ENCODE measurements at places on chromosomes 2 and 18.
A peak's percentile ranks its signal among the peaks of the same experiment; 100 is the strongest.

- no peak for DNase-seq
Measured at GRCh38 chr2:218985325-218986091, 524 bp upstream of the FEV start.

- DNase-seq, result no peak
Measured at GRCh38 chr2:58572731-58573130, 331.6 kb upstream of the FANCL start.

DNA sequence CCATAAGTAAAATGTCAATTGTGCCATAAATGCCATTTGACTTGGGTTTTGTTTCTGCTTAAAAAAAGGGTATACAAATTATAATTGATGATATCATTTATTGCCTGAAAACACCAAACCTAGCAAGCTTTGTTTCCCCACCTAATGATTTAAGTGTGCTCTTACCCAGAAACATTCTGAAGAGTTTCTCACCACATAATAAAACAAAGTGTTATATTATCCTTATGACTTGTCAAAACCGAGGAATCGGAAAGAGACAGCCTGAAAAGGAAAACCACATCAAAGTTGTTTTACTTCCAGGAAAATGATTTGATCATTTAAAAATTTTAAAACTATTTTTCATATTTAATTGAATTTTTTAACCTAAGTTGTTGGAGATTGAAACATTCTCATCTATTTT, 170.5 kb upstream of the SLC39A10 start:
- no peak for DNase-seq

DNA sequence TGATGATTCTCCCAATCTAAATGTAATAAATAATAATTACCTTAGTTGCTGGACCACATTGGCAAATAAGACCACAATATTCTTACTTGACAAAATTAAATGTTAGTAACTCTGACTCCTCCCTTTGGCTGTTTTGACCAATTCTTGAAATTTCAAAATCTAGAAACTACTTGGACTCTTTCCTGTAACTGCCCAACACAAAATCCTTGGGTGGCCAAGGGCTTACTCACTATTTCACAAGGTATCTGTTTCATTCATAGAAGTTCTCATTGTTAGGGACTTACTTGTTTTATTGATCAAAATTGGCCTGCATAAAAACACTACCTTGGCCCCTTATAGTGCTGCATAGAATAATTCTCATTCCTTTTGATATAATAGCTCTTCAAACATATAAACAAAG, 19.4 kb downstream of the CDH20 start:
- no peak for DNase-seq

- DNase-seq, result no peak
Measured at GRCh38 chr2:200199005-200199404, 107.5 kb upstream of the SPATS2L start.

- no peak for DNase-seq
Measured at GRCh38 chr18:3647636-3648035, 197.7 kb downstream of the TGIF1 start.

GRCh38 chr2:144544053-144544452, 24.1 kb upstream of the ZEB2 start:
- DNase-seq, result no peak

GRCh38 chr2:20484034-20484617, 37.3 kb downstream of the RHOB start:
- no peak for DNase-seq

DNA sequence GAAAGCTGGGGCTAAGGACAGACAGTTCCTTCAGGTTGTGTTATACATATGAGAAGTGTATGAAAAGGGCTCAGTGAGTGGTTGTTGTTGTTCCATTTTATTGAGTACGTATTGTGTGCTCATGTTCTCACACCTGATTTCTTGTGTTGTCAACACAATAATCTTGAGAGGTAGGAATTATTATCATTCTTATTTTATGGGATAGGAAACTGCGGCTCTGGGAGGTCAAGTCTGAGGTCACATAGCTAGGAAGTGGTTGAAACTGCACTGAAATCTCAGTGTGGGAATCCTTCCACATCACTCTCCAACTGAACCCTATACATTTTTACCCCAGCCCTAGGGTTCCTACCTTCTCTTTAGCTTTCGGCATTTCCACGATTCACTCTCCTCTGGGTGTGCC, 124.2 kb upstream of the CXCR4 start:
- DNase-seq, result no peak

- peak; percentile 65 for DNase-seq
Measured at GRCh38 chr2:201208563-201209252, 25.8 kb downstream of the CASP10 start.

GRCh38 chr2:174484573-174484972, 2.3 kb downstream of the GPR155 start:
- no peak for DNase-seq

GRCh38 chr2:42855221-42855970, 63.0 kb upstream of the HAAO start:
- no peak for DNase-seq

GRCh38 chr2:240933048-240933965, 27.2 kb downstream of the CROCC2 start:
- no peak for DNase-seq

- DNase-seq, result no peak
Measured at GRCh38 chr2:30417253-30417652, 29.8 kb upstream of the LCLAT1 start.

- no peak for DNase-seq
Measured at GRCh38 chr18:77110400-77110799, 22.2 kb downstream of the MBP start.

GRCh38 chr2:62738981-62739936, 33.7 kb downstream of the EHBP1 start:
- no peak for DNase-seq

DNA sequence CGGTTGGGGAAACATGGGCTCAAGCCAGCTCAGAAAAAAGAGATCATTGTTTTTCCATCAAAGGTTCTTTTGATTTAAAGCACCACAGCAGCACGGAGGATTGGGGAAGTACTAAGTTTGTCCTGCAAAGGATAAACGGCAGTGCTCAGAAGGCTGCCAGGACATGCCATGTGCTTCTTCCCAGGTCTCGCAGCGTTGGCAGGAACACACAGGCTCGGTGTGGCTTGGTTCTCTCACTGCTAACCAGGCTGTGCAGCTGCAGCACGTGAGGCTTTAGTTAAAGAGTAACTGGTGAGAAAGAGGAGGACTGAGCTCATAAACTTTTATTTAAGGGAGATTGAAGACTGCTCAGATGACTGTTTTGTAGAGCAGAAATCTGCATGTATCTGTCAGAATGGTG, 264.3 kb downstream of the TSN start:
- DNase-seq, result no peak

DNA sequence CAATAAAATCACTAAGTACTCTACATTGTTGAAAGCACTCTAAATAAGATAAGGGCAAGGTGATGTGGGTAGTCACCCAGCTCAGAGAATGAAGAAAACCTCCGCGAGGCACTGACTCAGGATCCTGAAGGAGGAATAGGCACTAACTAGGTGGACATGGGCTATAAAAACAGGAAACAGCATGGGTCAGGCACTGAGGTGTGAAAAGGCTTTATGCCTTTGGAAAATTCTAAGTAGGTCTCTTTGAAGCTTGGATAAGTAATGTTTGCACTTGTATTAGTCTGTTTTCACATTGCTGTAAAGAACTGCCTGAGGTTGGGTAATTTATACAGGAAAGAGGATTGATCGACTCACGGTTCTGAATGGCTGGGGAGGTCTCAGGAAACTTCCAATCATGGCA, 161.6 kb downstream of the EPHA4 start:
- DNase-seq, result no peak

DNA sequence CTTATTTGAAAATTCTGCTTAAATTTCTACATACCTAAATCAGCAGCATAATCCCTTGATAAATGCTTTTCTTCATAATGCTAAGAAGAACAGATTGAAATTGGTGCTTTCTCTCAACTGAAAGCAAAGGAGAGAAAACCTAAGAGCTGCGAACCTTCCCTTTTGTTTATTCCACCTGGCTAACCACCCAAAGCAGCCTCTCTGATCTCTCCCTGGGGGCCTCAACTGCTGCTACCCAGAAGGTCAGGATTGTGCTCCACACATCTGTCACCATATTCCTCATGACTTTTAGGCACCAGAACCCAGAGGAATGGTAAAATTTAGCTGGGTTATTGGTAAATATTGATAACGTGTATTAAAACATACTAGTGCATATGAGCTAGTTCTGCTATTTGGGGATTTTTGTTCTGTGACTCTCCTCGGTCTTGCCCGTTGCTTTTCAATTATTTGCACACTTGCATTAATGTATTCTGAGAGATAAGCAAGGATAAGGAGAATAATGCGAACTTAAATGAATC, 334.1 kb downstream of the RIT2 start:
- no peak for DNase-seq

- no peak for DNase-seq
Measured at GRCh38 chr2:98293030-98293429, 53.2 kb upstream of the CNGA3 start.

- DNase-seq, result no peak
Measured at GRCh38 chr2:133389569-133389968, 178.7 kb downstream of the NCKAP5 start.

DNA sequence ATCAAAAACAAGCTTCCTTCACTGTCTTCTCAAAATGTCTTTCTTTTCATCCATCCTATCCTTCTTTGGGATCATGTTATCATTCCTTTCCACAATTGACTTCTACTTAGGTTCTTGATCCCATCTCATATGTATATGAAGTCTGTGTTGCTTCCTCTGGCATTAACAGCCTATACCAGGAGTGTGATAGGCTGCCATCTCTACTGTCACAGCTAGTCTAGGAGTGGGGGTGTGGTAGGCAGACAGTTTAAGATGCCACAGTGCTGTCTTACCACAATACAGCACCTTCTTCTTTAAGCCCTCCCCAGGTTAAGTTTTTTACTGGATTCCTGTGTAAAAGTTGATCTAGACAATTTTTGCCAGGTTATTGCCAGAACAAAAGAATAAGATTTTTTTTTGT, 3.7 kb upstream of the HTR2B start:
- DNase-seq, result no peak

- no peak for DNase-seq
Measured at GRCh38 chr18:9681217-9681616, 26.9 kb upstream of the RAB31 start.

DNA sequence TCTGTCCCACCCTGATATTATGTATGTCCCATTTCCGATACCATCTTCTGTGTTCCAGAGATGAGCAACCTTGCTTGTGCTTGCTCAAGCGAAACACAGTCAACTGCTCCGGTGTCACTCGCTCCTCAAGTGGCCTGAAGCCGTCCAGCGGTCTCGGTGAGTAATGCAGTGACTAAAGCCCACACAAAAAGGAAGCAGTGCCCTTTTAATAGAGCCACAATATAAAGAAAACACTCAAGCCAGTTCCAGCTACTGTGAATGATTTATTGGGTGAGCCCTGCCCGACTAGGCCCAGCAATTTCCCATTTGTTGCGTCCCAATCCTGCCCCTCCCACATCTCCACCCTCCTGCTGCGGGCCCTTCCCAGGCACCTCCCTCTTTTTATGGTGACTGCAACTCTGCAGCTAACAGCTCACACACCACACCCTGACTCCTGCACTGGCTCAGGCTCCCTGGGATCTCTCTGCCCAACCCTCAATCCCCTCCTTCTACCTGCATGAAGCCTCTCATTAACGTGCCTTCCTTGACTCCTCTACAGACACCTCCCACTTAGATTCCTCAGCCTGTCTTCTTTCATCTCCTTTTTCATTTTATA, 44.2 kb upstream of the DSC1 start:
- peak; percentile 74 for DNase-seq

DNA sequence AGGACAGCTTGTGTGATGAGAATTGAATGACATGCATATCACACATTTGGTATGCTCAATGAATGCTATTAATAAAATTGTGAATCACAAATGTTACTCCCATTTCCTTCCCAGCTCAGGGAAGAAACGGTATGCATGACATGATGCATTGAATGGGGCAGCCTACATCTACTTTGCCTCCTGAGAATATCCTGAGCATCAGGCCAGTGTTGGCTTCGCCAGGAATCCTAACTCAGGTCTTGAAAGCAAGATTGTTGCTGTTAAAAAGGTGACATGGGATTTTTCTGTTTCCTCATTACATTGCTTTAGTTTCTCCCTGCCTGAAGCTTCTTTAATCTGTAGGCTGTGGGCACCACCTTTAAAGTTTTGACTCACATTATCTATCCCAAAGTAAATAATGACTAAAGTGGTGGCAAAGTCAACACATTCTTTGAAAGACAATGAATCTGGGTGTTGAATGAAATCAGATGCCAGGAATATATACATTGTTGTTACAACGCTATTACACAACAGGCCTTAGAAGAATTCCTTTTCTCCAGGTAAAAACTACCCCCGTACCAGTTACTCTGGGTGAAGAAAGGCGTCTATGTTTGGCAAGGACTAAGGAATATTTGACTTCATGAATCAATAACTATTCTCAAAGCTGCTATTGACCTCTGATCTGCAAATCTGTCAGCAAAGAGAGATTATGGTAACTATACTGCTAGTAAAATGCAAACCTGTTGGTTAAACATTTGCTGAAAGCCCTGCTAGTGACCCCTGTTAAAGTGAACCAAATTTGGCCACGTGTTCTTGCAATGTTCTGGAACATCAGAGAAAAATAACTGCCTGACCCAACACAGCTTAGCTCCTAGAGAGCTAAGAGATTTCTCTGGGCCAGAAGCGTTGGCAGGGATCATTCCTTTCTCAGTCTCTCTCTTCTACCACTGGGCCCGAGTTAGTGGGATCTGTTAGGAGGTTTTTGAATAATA, 30.5 kb upstream of the NEDD4L start:
- DNase-seq, result no peak

- DNase-seq, result no peak
Measured at GRCh38 chr2:237283131-237283928, 130.6 kb downstream of the COL6A3 start.

DNA sequence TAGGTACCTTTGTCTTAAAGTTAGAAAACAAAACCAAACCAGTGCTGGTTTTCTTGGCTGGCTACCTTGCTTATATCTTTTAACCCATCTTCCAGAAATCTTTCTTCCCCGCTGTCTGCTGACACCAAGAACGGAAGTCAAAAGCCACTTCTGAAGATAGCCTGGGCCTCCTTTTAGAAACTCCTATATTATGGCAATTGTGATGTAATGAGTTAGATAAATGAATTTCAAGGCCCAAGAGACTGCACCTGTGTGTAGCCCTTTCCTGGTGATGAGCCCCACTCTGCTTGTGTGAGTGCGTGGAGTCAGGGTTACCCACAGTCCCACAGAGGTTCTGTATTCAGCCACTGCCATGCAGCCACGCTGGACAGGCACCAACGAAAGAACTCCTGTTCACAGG, 60.7 kb downstream of the ARMC9 start:
- no peak for DNase-seq

- DNase-seq, result no peak
Measured at GRCh38 chr2:190136259-190136658, 73.7 kb upstream of the MSTN start.

DNA sequence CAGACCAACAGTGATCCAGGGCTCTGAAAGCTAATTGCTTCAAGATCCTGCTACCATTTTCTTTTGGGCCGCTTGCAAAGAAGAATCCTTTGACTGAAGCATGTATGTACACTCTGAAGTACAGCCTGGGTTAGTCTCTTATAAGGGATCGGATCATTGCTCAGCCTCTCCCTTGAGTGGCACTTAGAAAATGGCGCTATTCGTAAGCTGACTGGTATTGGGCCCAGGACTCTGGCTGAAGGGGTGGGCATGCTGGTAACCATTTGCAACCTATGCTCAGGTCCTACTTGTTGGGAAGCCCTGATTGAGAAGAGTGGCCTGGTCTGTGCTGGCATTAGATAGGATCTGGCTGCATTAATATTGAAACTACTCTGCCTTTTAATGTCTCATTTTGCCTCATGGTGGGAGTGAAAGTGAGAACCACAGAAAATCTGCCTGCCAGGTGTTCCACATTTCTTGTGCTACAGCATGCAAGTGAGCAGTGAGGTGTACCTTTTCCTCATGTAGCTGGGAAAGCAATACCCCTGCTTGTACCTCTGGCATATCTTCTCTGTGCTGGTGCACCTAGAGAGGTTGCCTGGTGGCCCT, 661 bp upstream of the MGAT5 start:
- DNase-seq, result peak; percentile 69

All from GM06990 (cell line).